Astrocyte of the hippocampus (primary cell): ENCODE measurements at places on chromosomes 3 and 15.

GRCh38 chr3:192515664-192516045 lies 211.7 kb downstream of the FGF12 start:
- peak; percentile 0 for DNase-seq

DNA sequence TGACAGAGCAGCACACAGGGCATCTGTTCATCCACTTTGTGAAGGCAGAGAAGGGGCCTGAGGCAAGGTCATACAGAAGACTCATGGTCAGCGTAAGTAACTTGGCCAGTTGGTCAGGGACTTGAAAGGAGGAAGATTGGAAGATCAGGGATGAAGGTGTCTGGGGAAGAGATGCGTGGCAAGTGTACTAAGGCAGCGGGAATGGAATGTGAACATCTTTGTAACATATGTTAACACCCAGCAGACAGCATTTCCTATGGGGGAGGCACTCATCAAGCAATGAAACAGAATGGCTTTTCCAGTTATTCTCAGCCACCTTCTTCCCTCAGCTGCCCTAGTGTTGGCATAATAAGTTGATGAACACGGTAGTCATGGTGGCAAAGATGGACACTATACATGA lies 7.8 kb upstream of the RFC4 start:
- DNase-seq: no peak

DNA sequence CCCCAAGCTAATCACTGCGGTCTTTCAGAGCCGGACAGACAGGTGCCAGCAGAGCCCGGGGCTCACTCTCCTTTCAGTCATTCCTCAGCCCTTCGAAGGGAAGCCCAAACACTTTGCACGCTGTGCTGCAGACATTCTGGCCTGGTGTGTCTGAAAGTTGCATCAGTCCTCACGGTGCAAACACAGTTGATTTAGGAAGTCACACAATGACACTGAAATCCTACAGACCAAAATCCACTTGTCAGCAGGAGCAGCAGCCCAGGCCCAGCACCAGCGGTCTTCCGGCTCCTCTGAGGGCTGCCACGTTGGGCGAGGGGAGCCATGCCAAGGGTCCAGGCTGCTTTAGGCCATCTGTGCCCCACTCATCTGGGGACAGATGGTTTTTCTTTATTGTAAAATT lies 61.6 kb downstream of the RGMA start:
- no peak for DNase-seq

- peak; percentile 59 for DNase-seq
These were observed 29.8 kb downstream of the GNB4 start for GRCh38 chr3:179421500-179421899.

DNA sequence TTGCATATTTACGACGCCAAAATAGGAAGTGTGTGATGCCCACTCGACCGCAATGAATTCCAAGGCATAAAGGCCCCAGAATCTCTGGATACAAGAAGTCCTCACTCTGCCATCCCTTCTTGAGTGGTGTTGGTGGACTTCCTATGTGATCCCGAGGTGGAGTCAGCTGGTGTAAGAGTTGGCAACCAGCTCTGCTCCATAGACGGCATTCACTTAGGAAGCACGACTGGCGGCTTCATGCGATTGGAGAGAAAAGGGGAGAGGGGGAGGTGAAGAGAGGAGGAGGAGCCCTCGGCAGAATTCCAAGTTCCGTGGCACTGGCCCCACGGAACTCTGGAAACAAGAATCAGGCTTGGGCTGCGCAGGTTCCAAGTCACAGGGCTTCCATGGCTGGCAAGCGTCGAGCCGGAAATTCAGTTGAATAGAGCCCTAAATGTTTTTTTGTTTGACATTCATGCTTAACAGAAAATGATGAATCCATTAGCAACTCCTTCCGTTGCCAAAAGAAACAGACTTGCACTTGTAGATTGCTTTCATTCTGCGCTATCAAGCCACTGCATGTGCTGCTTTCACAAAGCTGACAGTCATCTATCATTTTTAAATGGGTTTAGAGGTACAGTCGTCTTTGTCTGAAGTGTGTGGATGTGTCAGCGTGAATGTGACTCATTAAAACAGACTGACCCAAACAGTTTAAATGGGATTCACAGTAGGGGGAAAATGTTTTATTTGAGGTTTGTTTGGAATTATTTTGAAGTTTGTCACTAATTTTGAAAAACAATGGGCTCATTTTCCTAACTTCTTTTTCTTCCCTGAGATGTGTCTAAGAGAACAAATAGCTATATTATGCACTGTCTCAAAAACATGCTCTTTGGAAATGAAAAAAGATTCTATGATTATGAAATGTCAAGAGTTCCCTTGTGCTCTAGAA lies 428.3 kb upstream of the ATP11B start:
- DNase-seq: peak; percentile 85

DNA sequence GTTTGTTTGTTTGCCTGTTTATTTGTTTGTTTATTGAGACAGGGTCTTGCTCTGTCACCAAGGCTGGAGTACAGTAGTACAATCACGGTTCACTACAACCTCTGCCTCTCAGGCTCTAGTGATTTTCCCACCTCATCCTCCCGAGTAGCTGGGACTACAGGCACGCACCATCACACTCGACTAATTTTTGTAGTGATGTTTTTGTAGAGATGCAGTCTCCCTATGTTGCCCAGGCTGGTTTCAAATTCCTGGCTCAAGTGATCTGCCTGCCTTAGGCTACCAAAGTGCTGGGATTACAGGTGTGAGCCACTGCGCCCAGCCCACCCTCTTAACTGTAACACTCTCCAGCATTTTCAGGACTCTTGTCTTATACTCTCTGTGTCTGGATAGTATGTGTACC lies 26.7 kb downstream of the PLD1 start:
- DNase-seq: no peak

- DNase-seq: peak; percentile 90
These were observed 131.0 kb downstream of the PDZRN3 start for GRCh38 chr3:73493543-73494308.

DNA sequence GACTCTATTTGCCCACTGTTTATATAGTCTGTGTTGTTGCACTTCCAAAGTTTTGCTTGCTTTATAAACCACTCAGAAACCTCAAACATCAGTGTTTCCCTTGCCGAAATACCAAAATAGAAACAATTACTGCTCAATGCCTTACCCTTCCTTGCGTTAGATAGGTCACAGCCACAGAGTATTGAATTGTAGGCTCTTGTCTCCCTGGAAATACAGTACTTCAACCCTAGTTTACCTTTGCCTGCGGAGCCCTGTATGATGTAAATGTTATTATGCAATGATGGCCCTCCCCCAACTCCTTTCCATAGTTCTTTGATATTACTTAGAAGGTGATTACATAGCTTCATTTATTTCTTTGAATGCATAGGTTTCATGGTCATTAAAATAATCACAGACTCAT lies 44.2 kb downstream of the SOX2 start:
- no peak for DNase-seq

DNA sequence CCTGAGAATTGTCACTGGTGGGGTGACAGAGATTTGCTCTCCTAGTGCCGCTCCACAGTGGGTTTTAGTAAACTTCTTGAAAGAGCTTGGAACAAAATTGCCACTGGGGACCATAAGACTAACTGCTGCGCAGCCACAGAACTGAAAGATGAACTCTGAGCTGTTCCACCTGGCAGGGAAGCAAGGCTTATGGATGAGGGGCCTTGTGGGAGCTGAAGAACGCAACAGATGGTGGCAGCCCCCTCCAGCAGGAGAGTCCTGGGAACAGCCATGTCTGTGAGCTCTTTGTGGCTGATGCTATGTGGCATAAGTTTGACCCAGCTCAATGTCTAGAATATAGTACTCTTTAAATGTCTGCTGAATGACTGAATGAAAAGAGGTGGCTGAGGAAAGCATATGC lies 66.8 kb upstream of the C2CD4B start:
- no peak for DNase-seq

DNA sequence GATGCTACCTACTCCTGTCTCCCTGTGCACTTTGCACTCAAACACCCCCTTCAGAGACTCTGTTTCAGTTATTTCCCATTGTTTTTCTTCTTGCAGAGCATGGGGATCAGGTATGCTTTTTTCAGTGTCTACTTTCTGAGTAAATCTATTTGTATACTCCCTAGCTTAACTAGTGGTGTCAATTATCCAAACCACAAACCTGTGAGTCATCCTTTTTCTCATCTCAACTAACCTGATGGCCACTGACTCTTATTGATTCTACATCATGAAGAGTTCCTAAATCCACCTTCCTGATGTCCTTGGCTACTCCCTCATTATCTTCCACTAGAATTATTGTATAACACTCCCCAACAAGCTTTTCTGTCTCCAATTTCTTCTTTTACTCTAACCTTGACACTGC lies 68.0 kb downstream of the DIPK2A start:
- DNase-seq: peak; percentile 24

- peak; percentile 13 for DNase-seq
These were observed 49.6 kb downstream of the PARP14 start for GRCh38 chr3:122730240-122730639.

DNA sequence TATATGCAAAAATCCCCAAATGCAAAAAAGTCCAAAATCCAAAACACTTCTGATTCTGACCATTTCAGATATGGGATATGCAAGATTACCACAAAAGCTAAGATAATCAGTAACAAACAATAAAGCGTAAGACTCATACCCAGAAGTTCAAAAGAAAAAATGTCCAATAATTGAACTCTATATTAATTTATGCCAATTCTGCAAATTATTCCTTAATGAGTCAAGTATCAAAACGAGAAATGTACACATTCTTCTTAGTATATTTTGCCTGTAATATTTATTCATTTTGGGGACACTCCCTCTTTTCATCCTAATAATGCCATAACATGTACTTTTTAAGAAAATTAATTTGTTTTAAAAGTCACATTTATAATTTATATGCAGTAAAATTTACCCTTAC lies 37.1 kb downstream of the DENND6A start:
- DNase-seq: no peak

- no peak for DNase-seq
These were observed 16.6 kb downstream of the PPP1R2 start for GRCh38 chr3:195526492-195526891.
